Foreskin fibroblast (primary cell): ENCODE measurements at places on chromosomes 11 and 22.

DNA sequence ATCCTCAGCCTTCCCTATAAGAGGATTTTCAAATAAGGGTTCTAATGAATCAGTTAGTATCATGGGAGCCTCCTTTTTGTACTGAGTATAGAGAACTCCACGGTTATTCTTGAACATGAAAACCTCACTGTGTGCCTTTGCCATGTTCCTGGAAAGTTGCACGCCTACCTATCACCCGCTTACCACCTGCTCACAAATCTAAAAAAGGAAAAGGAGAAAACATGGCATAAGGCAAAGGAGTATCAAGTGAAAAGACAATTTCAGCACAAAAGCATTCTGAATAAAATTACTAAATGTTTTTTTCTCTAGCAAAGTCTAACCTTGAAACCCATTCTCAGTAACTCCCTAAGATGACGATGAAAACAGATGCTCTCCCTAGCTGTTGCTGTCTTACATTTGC is 511.8 kb upstream of the API5 start:
- DNase-seq, result no peak

DNA sequence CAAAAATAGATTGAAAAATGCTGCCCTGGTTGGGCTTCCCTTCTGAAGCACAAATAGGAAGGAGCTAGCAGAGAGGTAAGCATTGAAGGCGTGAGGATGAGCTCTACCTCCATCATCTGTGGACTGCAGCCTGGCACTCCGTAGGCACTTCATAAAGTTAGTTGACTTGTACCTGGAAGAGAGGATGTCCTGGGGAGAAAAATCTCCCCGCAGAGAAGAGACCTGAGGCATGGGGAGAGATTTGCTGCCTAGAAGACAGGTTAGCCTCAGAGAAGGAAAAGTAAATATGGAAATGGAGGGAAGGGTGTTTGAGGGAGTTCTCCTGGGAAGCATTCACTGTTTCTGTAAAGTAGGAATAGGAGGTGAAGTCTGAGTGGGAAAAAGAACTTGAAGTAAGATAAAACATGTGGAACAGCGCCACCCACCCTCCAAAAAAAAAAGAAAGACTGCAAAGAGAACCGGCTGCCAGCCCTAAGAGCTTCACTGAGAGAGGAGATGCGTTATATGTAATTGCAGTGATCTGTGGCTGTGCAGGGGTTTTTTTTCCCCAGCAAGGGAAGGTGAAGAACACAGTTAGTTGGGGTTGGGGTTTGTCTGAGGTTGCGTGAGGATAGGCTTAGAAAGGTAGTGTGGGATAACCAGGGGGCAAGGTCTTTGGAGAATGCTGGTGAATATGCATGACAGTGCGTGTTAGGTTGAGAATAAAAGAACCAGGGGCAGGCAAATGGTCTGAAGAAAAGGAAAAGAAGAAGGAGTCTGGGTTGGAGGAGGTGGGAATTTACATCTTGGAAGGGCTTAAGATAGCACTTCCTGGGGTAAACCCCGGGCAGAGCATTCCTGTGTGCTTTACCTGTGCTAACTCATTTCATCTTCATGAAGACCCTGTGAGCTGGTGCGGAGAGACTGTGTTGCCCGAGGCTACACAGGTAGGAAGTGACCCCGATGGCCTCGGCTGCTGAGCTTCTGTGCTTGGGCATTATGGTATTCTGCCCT is 16.0 kb downstream of the TNRC6B start:
- DNase-seq, result peak; percentile 57

- DNase-seq, result no peak
Measured at GRCh38 chr11:2877474-2877873, 8.1 kb downstream of the CDKN1C start.

DNA sequence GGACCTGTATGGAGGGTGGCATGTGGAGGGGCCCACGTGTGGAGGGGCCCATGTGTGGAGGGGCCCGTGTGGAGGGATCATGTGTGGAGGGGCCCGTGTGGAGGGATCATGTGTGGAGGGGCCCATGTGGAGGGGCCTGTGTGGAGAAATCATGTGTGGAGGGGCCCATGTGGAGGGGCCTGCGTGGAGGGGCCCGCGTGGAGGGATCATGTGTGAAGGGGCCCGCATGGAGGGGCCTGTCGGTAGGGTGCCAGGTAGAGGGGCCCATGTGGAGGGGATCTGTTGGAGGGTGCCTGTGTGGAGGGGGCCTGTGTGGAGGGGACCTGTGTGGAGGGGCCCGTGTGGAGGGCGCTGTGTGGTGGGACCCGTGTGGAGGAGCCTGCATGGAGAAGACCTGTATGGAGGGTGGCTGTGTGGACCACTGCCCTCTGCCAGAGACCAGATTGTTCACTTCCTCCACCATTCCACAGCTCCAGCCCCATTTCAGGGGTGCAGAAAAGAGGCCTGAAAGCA is 47.0 kb downstream of the IGLL5 start:
- no peak for DNase-seq

DNA sequence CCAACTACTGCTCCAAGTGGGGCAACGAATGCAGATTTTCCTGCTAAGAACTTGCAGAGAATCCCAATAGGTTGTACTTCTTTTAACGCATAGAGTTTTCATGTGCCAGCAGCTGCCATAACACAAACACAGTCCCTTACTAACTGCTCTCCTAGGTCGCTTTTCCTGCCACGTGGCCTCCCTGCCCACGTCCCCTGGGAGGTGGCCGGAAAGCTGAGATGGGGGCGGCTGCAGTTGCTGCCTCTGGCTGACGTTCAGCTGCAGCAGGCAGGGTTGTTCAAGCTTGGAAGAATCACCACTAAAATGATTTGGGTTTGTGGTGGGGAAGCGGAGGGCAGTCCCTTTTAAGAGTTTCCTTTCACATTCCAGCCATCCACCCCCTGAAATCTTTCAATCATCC is 39.3 kb downstream of the ZNF202 start:
- no peak for DNase-seq

DNA sequence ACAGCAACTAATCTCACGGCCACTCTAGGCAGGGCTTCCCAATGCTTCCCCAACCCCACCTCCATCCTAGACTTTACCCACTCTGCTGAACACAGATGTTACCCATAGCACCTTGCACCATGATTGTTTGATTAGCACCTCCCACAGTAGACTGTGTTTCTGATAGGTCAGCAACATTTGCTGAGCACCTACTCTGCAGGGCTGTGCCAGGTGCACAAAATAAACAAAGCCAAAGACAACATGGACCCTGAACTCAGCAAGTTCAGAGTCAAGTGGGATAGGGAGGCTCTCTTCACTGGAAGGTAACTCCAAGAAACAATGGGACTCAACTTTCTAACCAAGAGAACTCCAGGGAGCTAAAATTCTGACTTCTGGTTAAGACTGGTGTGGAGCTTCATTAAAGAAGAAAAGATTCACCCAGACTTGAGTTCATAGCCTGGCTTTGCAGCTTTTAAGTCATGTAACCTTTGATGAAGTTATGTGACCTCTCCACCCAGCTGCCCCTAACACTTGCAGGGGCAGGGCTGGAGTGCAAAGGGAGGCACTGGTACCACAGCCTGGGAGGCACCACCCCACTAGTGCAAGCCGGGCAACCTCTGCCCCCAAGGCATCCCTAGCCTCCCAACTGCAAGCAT is 6.7 kb upstream of the RTN4RL2 start:
- DNase-seq, result no peak
